Hippocampal formation (tissue), 2 donors: ENCODE measurements at places on chromosomes 7 and 10.

- no peak for DNase-seq
Measured at GRCh38 chr10:119677904-119678755, 26.9 kb downstream of the BAG3 start.

GRCh38 chr10:101050208-101051069, 11.3 kb upstream of the KAZALD1 start:
- DNase-seq: no peak

GRCh38 chr7:117085769-117086463, 132.6 kb downstream of the ST7 start:
- DNase-seq: no peak

DNA sequence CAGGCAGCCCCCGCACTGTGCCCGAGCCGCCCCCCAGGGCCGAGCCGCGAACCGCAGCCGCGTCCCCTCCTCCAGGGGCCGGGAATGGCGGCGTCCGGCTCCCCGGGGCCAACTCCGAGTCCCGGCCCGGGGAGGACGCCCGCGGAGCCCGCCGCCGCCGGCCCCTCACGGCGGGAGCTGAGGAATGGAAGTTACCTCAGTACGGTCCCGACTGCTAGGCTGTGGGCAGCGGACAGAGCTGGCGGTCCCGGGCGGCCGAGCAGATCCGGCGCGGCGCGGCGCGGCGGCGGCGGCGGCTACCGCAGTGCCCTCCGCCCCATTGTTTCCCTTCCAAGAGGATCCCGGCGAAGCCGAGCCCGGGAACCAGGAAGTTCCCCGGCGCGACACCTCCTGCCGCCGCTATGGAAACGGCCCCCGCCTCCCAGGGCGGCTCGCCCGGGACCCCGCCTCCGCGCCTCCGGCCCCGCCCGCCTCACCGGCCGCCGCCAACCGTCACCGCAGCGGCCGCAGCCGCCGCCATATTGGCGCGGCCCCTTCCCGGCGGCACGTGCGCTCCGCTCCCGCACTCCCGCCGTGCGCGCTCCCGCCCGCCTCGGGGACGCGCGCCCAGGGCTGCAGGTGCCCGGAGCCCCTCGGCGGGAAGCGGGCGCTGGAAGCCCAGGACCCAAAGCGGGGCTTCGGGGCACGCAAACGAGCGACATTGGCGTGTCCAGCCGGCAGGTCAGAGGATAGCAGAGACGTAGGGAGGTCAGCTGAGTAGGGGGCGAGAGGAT, at the start of gene USP6NL:
Gene USP6NL (minus strand): TSS at position 403 of the 773 bp plus-strand sequence. CDS start 14,016 bp downstream, outside the sequence.
- peak; percentile 78 for DNase-seq

DNA sequence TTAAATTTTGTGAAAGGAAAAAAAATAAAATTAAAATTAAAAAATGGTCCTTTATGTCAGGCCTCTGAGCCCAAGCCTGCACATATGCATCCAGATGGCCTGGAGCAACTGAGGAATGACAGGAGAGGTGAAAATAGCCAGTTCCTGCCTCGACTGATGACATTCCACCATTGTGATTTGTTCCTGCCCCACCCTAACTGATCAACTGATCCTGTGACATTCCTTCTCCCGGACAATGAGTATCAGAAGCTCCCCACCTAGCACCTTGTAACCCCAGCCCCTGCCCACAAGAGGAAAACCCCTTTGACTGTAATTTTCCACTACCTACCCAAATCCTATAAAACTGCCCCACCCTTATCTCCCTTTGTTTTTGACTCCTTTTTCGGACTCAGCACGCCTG, 972.2 kb upstream of the GHITM start:
- no peak for DNase-seq

- DNase-seq: peak; percentile 49
Measured at GRCh38 chr7:74453322-74454011, at the start of gene GTF2IRD1. Gene GTF2IRD1, plus strand, starts transcription at chr7:74453906. Its CDS starts 54,175 bp downstream, at chr7:74508081.

- no peak for DNase-seq
Measured at GRCh38 chr10:55466806-55467504, 665.9 kb upstream of the PCDH15 start.

DNA sequence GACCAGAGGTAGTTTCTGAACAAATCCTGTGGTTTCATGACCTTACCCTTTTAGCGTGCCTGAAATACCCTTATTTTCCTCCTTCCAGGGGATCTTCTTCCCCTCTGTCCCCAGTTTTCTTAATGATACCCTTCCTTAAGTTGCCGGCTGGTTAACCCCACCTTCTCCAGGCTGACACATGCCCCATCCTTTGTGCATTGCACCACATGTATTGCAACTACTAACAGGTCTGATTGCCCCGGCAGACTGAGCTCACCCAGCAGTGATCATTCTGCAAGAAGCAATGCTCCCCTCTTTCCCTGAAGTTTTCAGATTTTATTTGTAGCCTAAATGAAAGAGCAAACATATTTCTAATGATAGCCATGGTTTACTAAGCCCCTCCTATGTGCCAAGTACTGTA, 108.2 kb downstream of the HIP1 start:
- no peak for DNase-seq

- DNase-seq: no peak
Measured at GRCh38 chr7:84188786-84189405, 5.7 kb downstream of the SEMA3A start.

GRCh38 chr10:14124941-14125340, 205.8 kb downstream of the FRMD4A start:
- no peak for DNase-seq

GRCh38 chr7:22713463-22713862, 13.5 kb upstream of the IL6 start:
- no peak for DNase-seq

- DNase-seq: no peak
Measured at GRCh38 chr7:92831716-92832533, 4.4 kb downstream of the CDK6 start.

GRCh38 chr7:139995017-139995915, 67.5 kb downstream of the PARP12 start:
- DNase-seq: peak; percentile 76

GRCh38 chr10:10845826-10846503, 171.7 kb upstream of the CELF2 start:
- no peak for DNase-seq

- no peak for DNase-seq
Measured at GRCh38 chr10:133251388-133252222, 13.9 kb downstream of the VENTX start.

DNA sequence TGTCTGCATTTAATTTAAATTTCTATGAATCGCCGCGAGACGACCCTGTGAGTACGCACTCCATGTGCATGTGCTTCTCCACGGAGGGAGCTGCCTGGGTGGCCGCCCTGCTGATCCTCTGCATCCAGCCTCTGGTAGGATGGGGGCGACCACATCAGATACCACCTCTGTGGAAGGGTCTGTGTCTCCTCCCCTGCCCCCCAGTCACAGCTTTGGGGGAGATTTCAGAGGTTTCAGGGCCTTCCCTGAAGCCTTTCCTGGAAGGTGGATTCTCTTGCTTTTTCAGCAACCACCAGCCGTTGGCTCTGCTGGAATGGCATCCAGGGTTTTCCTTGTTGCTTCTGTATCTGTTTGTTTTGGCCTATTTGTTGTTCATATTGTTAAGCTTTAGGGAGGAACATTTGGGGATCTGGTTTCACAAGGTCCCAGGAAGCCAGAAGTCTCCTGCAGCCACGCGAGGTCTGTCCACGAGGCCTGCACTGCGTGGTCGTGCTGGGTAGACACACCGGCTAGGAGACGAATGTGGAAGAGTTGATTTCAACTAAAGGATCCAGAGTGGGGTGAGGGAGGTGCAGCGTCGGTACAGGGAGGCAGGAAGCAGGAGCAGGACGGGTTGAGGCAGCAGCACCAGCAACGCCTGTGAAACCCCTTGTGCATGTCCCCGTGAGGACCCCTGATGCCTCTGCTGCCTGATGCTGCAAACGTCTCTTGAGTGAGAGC, 329.1 kb downstream of the PTPRN2 start:
- DNase-seq: no peak

DNA sequence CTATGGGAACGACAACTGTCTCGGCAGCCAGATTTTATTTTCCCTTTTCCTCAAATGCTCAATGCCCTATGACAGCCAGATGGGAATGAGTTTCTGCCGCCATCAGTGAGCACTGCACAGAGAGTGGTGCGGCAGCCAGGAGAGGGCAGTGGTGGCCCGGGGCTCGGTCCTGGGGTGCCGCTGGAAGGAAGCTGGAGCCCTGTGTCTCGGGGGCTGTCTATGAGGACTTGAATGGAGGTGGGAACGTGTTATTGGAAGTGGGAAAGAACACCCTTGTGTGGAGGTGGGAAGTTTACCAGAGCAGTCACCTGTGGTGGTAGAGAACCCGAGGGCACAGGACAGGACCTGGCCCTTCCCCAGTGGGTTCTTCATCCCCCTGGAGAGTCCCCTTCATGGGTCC, 35.8 kb downstream of the JAKMIP3 start:
- no peak for DNase-seq

DNA sequence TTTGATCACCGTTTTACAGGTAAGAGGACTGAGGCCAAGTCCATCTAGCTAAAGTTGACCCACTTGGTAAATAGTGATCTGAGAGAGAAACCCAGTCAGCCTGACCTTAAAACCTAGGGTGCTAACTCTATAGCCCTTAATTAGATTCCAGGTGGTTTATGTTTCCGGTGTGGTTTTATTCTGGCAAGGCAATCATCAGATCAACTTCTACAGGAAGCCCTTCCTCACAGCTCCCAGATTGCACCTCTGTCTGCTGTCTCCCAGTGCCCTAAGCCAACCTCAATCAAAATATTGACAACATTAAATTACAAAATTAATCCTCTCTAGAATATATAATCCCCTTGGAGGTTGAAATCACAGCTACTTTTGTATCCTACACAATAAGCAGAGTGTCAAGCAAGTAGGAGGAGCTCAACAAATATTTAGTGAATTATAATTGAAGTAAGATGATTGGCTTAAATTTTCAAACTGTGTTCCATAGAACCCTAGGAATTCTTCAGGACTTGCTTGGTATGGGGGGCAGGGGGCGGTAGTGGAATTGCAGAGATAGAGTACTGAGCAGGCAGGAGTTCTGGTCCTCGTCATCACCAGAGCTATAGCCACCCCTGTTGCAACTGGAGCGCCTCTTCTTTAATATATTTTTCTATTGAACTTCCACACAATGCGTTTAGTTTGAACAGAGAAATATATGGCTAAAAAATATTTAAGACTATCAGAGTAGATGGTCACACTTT, 692.8 kb upstream of the LRRN3 start:
- DNase-seq: no peak

GRCh38 chr10:17282311-17282710, 54.3 kb downstream of the VIM start:
- DNase-seq: no peak

DNA sequence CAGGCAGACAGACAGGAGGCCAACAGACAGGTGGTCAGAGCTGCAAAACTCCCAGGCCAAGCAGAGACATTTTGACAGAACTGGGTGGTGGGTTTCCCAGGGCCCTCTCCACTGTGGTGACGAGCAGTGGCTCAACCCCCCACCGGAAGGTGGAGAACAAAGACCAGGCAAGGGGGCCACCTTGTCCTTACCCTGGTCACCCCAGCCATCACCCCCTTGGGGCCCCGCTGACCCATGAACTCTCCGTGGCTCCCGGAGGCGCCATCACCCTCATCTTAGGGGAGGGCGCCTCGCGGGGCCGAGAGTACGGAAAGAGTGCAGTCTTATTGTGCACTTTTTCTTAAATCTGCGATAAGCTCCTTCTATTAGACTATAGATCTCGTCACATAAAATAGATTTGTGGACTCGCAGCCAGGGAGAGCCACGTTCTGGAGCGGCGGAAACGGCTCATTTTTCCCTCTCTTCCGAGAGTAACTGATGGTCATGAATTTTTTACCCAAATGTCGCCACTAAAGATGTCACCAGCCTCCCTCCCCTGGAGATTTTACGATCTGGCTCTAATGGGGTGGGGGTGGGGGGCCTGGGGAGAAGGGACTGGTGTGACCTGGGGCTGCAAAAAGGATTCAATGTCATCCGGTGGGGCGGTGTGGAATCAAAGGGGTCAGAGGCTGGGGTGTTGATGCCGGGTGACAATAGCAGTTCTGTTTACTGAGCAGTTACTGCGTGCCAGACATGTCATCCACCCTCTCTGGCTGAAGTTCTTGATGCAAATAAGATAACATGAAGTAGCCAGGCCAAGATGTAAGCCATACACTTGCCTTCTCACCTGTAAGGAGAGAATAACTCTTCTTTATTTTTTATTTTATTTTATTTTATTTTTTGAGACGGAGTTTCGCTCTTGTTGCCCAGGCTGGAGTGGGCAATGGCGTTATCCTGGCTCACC, 71.1 kb upstream of the MYL10 start:
- no peak for DNase-seq

DNA sequence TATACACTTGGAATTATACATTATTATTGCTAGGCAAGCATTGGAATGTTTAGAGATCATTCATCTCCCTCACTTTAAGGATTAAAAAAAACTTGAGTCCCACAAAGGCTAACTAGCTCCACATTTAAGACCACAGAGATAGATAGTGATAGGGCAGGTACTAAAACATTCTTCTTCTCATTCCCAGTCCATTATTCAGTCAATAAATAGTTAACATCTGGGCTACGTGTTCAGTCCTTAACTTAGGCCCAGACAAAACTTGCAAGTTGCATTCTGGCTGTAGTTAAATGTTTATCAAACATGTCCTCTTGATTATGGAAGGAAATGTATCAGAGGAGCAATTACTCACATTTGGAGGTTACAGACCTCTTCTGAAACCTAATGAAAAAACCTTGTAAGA, 2.4 kb downstream of the GNG11 start:
- DNase-seq: no peak

GRCh38 chr7:84102213-84102612, 92.4 kb downstream of the SEMA3A start:
- no peak for DNase-seq

- DNase-seq: no peak
Measured at GRCh38 chr10:89684604-89685003, 16.8 kb upstream of the KIF20B start.
